Lower leg skin (tissue), 4 donors: ENCODE measurements at places on chromosomes 4 and X.

DNA sequence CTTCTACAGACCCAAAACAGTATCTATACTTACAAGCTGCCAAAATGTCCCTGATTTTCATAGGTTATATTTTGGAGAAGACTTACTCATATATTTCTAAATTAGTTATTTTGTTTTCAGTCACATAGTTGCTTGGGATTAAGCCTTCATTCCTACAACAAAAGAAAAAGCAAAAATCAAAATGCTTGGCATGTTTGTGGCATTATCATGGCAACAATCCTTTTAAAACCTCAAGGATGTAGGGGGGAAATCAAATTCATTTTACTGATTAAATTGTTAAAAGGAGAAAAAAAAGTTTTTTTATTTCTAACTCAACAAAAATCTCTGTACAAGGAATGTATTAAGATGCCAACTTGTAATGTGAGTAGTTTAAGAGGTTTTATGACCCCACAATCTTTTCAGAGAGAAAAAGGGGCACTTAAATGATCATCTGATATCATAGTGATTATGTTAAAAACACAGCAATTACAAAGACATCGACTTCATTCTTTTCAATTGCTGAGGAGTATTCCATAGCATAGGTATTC is 23.5 kb downstream of the TXK start:
- DNase-seq, result no peak

GRCh38 chr4:56183344-56183959 is 203.8 kb downstream of the AASDH start:
- DNase-seq, result no peak

- DNase-seq, result no peak
Observed at GRCh38 chr4:106746451-106746850, 289.7 kb downstream of the DKK2 start.

- DNase-seq, result no peak
Observed at GRCh38 chrX:128698573-128699181, 646.5 kb upstream of the ACTRT1 start.

DNA sequence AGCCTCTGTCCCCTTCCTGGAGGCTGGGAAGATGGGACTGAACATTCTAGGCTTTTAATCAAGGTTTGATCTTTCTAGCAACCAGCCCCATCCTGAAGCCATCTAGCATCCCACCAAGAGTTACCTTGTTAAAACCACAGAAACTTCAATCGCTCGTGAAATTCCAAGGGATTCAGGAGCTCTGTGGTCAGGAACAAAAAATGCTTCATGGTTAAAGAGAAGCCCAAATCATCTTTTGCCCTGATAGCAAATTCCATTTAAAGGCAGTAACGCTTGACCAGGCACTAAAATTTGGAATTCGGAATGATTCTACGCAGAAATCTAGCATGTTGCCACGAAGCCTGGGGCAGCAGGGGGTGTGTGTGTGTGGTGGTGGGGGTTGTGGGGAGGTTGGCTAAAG is 47.8 kb downstream of the CASP6 start:
- no peak for DNase-seq

- peak; percentile 89 for DNase-seq
Observed at GRCh38 chrX:9339603-9340491, 125.0 kb upstream of the TBL1X start.

- DNase-seq, result no peak
Observed at GRCh38 chr4:113179996-113180395, 130.5 kb downstream of the ANK2 start.
